MV-4-11 (cell line): ENCODE measurements at places on chromosomes 12 and 14.

GRCh38 chr14:50839048-50839447 lies 8.1 kb upstream of the NIN start:
- DNase-seq, result peak; percentile 33

DNA sequence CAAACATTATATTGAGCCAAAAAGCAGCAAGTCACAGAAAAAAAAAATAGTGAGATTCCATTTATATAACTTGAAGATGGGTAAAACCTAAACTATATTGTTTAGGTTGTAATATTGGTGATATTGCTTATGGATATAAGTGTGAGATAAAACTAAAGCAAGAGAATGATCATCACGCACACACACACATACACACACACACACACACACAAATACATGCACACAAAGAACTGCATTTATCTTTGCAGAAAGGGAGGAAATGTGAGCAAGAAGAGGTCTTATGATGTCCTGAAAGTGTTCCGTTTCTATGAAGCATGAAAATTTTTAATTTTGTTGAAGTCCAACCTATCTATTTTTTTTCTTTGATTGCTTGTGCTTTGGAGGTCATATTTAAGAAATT lies 16.4 kb upstream of the AMN1 start:
- DNase-seq, result no peak

DNA sequence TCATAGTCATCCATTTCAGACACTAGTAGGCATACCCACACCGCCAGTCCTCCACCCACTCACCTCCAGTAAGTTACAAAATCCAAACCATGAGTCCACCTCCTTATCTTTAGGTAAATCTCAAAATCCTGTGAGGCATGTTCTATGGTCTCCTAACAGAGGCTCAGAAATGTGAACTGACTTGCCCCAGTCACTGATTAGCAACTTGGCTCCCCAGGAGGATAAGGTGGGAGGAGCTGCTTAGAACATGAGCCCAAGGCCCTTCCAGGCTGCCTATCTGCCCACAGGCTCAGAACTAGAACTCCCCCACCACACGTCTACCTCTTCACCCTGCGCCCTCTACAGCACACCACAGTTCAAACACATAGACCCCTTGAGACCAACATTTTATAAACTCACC lies 19.9 kb downstream of the SETD3 start:
- DNase-seq, result no peak

DNA sequence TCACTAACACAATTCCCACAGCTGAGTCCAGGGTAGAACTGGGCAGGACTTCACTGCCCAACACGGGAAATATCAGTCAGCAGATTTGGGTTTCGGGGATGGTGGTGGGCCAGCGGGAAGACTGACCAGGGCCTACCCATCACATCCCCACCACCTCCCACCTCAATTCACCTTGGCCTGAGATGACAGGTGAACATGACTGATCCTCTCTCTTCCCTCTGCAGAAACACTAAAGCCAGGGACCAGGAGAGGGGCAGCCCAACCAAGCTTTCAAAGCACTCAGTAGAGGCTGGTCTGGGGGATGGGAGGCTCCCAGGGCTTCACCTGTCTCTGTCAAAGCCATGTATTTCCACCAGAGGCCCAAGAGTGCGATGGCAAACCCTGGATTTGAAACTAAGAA lies 2.3 kb downstream of the SERPINA5 start:
- DNase-seq, result no peak

DNA sequence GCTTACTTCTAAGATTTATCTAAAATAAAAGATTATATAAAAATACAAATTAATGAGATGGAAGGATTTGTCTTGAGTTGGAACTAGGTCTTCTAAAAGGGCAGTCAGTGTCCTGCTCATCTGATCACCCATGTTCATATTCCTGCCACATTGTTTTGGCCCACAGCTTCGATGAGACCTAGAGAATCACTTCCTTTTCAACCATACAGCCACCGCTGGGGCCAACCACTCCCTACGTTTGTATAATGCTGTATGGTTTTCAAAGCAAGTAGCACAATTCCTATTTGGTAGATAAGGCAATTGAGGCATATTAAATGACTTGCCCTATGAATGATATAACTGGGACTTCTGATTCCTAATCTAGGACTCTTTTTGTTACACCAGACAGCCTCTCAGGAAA lies 249.4 kb downstream of the ZFP36L1 start:
- peak; percentile 29 for DNase-seq

GRCh38 chr12:53122961-53123468 lies 19.7 kb downstream of the SOAT2 start:
- no peak for DNase-seq

DNA sequence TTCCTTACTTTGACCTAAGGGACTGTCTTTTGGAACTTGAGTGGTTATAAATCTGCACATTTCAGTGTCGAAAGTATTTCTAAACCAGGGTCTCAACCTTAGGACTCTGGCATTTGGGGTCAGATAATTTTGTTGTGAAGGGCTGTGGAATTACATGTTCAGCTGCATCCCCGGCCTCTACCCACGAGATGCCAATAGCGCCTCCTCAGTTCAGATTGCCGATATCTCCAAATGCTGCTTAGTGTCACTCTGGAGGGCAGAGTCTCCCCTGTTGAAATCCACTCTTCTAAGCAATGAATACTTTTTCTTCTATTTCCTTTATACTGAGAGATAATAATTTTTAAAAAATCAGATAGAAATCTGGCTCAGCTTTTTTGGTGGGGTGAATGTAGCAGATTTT lies 379.4 kb upstream of the RGS6 start:
- no peak for DNase-seq

DNA sequence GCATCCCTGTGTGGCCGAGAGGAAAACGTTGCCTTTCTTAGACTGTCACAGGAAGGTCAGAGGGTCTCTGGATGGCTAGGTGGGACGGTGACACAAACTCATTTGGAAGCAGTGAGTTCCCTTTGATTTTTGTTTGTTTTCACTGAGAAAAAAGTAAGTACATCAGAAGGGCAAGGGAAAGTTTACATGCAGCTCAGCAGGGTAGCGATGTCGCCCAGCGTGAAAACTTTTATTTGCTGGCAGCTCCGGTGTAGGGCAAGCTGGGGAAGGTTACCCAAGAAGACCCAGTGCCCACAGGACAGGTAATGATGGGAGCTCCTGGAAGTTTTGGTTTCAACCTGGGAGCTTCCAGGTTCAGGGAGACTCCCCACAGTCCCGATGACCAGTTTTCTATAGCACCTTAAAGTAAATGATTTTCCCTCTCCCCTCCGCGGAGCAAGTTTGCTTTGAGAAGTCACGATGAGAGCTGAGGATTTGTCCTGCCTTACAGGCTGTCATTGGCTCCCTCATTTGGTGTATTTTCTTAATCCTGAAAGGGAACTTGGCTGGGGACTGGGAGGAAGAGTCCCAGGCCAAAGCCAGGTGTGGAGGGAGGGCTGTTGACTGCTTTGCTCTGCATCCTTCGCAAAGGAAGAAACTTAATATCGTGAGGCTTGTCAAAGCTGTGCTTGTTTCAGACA lies 64.7 kb upstream of the ESRRB start:
- DNase-seq, result no peak

GRCh38 chr12:95440401-95440800 lies 33.6 kb upstream of the METAP2 start:
- no peak for DNase-seq

- DNase-seq, result peak; percentile 78
Observed at GRCh38 chr12:88433997-88434703, 146.1 kb downstream of the KITLG start.

DNA sequence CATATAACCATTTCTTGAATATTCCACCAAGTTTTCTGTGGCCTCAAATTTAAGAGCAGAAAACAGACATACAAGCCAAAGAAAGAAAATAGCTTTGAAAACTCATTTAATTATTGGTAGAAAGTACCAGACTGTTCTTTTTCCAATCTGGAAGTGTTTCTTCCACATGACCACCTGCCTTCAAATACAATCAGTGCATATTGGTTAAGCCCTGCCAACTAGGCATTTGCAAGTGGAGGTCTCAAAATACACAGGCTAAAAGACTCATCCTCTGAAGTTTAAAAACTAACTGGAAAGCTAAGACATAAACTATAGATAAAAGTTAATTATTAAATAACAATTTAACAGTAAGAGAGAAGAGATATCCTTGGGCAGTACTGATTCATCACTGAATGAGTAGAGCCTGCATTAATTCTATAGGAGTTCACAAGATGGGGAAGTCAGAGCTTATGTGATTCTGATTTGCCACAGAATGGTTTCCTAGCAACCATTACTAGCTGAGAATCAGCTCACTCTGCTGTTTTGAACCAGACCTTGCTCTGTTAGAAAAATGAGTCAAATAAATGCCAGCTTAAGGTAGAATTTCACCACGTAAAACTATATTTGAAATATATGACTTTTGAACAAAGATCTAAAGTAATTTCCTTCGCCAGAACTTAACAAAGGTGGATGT lies 433.8 kb downstream of the FUT8 start:
- peak; percentile 54 for DNase-seq

- DNase-seq, result no peak
Observed at GRCh38 chr12:117202033-117202432, 11.8 kb upstream of the FBXO21 start.

- DNase-seq, result peak; percentile 40
Observed at GRCh38 chr14:36604757-36605505, 22.5 kb upstream of the NKX2-8 start.

- DNase-seq, result no peak
Observed at GRCh38 chr14:69547701-69548348, 26.8 kb downstream of the CCDC177 start.

DNA sequence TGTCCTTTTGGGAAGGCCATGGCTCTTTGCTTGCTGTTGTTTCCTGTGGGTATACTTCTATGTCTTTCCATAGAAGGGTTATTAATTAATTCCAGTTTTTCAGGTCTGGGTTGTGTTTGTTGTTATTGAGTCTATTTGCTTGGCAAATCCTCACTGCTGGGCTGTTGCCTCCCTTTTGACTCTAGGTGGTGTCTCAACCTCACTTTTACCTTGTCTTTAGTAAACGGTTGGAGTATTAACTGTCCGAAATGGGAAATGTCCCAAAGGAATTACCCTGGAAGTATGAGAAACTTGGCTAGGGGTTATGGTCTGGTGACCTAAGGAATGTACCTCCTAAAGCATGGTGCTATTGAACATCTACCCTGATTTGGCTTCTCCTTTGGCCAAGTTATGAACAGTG lies 16.7 kb downstream of the PRH1 start:
- no peak for DNase-seq

GRCh38 chr14:68278576-68279436 lies 459.2 kb downstream of the RAD51B start:
- peak; percentile 67 for DNase-seq

DNA sequence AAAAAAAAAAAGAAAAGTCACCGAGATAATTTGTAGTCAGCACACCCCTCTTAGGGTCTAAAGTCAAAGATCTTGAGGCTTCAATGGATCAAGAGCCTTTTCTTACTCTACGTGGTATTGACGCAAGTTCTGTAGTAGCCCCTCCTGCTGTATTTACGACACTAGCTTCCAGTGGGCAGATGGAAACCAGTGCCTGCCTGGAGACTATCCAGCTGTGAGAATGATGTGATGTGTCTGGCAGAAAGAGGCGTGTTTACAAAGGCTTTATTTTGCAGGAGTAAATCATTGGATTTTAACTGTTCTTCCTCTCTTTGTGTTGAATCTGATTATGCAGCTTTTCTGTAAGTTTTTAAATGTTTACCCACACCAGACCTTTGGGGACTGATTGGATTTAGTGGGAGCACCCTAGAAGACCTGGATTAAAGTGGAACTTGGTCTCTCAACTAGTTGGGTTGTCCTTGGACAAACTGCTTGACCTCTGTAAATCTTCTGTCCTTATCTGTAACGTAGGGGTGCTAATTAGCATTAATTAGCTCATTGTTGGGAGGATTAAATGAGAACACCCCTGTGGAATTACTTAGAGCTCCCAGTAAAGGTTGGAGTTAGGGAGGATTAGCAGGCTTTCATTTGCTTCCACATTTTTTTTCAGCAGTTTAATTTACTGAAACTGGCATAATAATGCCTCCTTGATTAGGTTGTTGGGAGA lies 72.4 kb downstream of the RASSF3 start:
- peak; percentile 36 for DNase-seq

DNA sequence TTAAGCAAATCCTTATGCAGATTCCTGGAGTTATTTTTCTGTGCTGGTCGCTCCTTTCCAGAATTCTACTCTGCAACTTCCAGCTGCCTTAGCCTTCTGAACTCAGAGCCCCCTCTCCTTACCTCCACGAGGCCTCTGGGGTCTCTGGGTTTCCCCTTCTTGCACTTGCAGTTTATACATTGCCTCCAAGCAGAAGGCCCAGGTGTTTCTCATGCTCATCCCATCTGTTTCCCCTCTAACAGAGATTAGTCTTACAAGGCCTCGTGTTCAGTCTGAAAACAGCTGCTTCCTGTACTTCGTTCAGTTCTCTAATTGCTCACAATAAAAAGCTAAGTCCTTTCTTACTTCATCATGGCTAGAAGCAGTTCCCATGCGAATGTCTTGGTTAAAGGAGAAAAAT lies 134.4 kb upstream of the FGD4 start:
- peak; percentile 73 for DNase-seq

DNA sequence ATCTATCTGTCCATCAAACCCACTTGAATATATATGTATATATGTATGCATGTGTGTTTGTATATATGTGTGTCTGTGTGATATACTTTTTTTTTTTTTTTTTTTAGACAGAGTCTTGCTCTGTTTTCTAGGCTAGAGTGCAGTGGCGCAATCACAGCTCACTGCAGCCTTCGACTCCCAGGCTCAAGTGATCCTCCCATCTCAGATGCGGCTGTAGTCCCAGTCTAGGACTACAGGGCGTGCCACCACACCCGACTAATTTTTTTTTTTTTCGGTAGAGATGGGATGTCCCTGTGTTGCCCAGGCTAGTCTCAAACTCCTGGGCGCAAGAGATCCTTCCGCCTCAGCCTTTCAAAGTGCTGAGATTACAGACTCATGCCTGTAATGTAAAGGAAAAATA lies 13.0 kb upstream of the APOBEC1 start:
- DNase-seq, result peak; percentile 63

- peak; percentile 21 for DNase-seq
Observed at GRCh38 chr14:80780500-80780899, 161.0 kb downstream of the CEP128 start.

DNA sequence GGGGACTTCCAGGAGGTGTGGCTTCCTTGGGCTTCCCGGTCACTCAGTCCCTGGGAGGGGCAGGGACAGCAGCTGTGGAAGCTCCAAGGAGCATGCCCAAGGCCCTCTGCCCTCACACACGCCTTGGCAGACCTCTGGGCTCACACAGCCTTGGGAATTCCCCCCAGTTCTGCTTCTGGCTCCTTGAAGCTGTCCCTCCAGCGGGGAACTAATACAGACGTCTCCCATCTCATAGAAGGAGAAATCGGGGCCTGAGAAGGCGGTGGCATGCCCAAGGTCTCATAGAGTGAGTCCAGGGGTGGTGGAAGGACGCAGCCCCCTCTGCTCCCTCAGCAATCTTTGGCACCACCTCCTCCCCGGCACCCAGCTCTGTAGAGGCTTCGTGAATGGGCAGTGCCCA lies 15.7 kb upstream of the TMEM119 start:
- no peak for DNase-seq

- no peak for DNase-seq
Observed at GRCh38 chr14:51337520-51337919, 97.5 kb downstream of the TMX1 start.

- DNase-seq, result no peak
Observed at GRCh38 chr14:101360054-101360911, 201.0 kb upstream of the DIO3 start.

GRCh38 chr14:66628636-66629035 lies 120.7 kb downstream of the GPHN start:
- no peak for DNase-seq

- DNase-seq, result no peak
Observed at GRCh38 chr12:46109343-46110222, 119.2 kb upstream of the SCAF11 start.

- no peak for DNase-seq
Observed at GRCh38 chr12:100356644-100357223, at the start of gene SLC17A8. SLC17A8 (plus strand) TSS chr12:100357074; CDS start chr12:100357392, 318 bp downstream.
